ENCODE measurements at places on chromosomes 3 and 15. TPM values are rescaled to one million over a fixed set of nuclear protein-coding genes. Genes with fewer than 3 reads are reported as not detected.
A peak's percentile ranks its signal among the peaks of the same experiment; 100 is the strongest.

Gene RHOV
- total RNA-seq: 146 TPM

Gene KCNMB2
- not detected for total RNA-seq

Gene EPHA6
- total RNA-seq: 0.34 TPM

Gene KNG1
- not detected for total RNA-seq

Gene HAPLN3
- total RNA-seq: 7.6 TPM

Gene CCRL2
- 1.5 TPM for total RNA-seq

Gene ARNT2
- 5.7 TPM for total RNA-seq

Gene FBXL2
- total RNA-seq: 4.0 TPM

Gene SPTBN5
- 2.9 TPM for total RNA-seq

Gene RTP1
- total RNA-seq: not detected

Gene CYP1A2
- not detected for total RNA-seq

Gene DNAJB8
- not detected for total RNA-seq

Gene GOLGA8T
- not detected for total RNA-seq

Gene STAB1
- 5.6 TPM for total RNA-seq

Gene GPR149
- not detected for total RNA-seq

Gene KLHL40
- total RNA-seq: not detected

Gene ATP13A5
- total RNA-seq: 0.61 TPM

Gene WHAMM
- 5.3 TPM for total RNA-seq

DNA sequence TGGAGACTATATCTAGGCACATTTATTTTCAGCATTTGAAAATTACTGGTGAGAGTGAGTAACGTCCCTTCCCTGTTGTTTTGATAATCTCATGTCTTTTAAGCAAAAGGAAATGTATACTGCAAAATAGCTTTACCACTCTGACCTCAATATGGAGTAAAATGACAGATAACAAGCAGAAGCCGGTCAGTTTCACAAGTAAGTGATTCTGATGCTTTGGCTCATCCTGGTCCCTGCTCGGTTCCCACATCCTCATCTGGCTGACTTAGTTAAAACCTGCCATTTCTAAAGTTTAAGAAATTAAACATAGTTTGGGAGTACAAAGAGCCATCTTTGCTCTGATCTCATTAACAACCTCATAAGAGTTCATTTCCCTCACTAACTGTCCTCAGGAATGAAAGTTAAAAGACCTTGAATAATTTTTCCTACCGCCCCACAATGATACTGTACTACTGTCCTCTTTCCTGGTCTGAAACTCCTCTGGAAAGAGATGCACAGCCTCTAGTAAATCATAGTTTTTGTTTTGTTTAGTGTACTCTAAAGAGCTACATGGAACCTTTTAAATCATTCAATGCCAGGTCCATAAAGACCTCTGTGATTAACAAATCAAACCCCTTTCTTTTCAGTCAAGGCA, 72.3 kb upstream of the ICE2 start:
- DNase-seq: no peak

GRCh38 chr3:151926956-151927355, 53.5 kb downstream of the SUCNR1 start:
- no peak for DNase-seq

DNA sequence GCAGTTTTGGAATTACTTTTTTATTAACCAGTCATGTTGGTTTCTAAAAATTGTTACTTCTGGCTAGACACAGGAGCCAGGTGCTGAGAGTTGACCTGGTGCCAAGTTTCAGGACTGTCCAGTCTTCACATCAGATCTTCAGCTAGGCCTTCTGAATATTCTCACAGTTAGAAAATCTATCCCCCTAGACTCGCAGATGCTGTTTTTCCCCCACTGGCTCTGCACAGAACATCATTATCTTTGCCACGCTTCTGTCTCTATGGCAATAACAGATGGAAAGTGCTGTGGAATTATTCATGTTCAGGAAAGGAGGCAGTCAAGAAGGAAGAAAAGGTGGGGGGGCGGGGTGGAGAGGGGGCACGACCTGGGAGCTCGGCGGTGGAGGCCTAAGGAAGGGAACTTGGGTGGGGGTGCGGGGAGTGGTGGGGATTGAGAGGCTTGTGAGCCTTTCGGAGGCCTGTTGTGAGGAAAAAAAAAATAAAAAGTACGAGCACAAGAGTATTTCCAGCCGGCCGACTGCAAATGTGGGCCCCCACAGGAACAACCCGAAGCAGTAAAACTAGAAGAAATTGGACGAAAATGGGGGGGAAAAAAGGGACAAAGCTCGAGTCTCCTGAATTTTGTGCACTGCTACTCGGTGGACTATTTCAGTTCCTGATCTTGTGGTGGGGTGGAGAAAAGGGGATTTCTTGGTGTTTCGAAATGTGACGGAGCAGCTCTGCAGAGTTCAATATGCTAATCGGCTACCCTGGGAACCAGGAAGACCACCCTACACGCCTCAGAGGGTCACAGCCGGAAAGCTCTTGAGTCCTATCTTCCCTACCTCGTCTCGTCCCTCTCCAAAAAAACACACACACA, 1.5 kb upstream of the SKIL start:
- peak; percentile 5 for DNase-seq

- no peak for DNase-seq
Observed at GRCh38 chr3:151962352-151962751, 88.9 kb downstream of the SUCNR1 start.

- no peak for DNase-seq
Observed at GRCh38 chr3:161388855-161389254, 17.5 kb upstream of the SPTSSB start.

DNA sequence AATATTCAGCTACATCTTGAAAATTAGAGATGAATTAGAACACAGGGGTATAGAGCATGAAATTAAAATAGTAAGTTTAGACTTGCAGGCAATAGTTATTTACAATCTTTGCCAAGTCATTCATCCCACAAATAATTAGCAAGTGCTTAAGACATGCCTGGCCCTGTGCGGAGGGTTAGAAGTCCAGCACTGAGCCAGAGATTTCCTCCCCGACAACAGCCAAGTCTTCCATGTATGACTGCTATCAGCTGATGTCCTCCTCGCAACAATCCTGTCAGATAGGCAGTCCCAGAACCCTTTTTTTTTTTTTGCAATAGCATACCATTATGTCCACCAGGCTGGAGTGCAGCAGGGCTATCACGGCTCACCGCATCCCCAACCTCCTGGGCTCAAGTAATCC, 14.6 kb downstream of the SIN3A start:
- DNase-seq: no peak

- no peak for DNase-seq
Observed at GRCh38 chr3:52429779-52430415, 15.0 kb downstream of the SEMA3G start.

- DNase-seq: no peak
Observed at GRCh38 chr3:157093096-157093495, 66.9 kb downstream of the CCNL1 start.

- DNase-seq: no peak
Observed at GRCh38 chr3:180277041-180277440, 240.3 kb upstream of the PEX5L start.

GRCh38 chr3:123480428-123480827, 31.5 kb upstream of the ADCY5 start:
- DNase-seq: no peak

GRCh38 chr15:48010316-48010715, 110.5 kb upstream of the SLC24A5 start:
- DNase-seq: no peak

GRCh38 chr15:68187559-68187958, 17.6 kb downstream of the CALML4 start:
- DNase-seq: no peak

GRCh38 chr3:71489315-71489761, 94.2 kb downstream of the FOXP1 start:
- no peak for DNase-seq

GRCh38 chr3:34260271-34261000, 462.0 kb downstream of the PDCD6IP start:
- no peak for DNase-seq

DNA sequence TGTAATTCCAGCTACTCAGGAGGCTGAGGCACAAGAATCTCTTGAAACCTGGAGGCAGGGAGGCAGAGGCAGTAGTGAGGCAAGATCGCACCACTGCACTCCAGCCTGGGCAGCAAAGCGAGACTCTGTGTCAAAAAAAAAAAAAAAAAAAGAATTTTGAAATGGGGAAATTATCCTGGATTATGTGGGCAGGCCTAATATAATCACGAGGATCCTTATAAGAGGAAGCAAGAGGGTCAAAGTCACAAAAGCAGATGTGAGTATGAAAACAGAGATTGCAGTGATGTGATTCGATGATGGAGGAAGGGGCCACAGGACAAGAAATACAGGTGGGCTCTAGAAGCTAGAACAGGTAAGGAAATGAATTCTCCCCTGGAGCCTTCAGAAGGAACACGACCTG, 159.6 kb downstream of the LEKR1 start:
- DNase-seq: no peak

GRCh38 chr15:49315391-49315823, 107.6 kb upstream of the FGF7 start:
- DNase-seq: no peak

GRCh38 chr15:68274201-68274848, 3.2 kb upstream of the FEM1B start:
- DNase-seq: no peak

GRCh38 chr3:102083473-102083872, 234.2 kb downstream of the NFKBIZ start:
- no peak for DNase-seq

- no peak for DNase-seq
Observed at GRCh38 chr15:71359246-71359645, 244.0 kb downstream of the THSD4 start.

- no peak for DNase-seq
Observed at GRCh38 chr3:99561056-99561455, 77.3 kb upstream of the COL8A1 start.

GRCh38 chr3:45987368-45988291, 8.0 kb downstream of the FYCO1 start:
- no peak for DNase-seq

DNA sequence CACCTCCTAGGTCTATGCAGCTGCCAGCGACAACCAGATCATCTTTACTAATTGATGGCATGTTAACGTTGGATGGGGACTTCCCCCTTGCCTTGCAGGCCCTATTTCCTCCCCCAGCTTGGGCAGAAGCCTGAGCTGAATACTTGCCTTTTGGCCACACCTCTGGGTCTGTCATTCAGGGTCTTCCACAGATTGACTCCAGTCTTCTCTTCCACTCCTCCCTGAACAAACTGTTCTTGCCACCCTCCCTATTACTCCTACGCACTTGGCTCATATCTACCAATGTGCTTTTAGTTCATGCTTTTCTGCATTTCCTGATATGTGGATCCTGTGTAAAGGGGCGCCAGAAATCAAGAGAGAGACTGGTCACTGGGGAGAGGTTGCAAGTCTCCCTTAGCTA, 73.5 kb downstream of the DNASE1L3 start:
- DNase-seq: no peak

- DNase-seq: no peak
Observed at GRCh38 chr15:83570756-83571155, 83.2 kb upstream of the ADAMTSL3 start.

DNA sequence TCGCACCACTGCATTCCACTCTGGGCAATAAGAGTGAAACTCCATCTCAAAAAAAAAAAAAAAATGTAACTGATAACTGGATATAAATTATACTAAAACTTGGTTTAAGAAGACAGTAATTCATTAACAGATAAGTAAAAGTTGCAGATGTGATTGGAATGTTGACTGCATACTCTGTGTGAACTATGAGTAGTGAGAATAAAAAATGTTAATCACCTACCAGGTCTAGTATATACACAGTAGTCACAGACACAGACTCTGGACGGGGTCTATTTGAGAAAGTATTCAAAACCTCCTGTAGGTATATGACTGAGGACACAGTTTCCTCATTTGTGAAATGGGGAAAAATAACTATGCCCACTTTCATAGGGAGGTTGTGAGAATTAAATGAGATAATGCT, 26.0 kb downstream of the GOLM2 start:
- no peak for DNase-seq

- no peak for DNase-seq
Observed at GRCh38 chr15:82641129-82641798, 5.9 kb downstream of the CPEB1 start.

- DNase-seq: no peak
Observed at GRCh38 chr3:171239757-171240503, 213.4 kb upstream of the SLC2A2 start.

- no peak for DNase-seq
Observed at GRCh38 chr3:181328346-181328745, 338.8 kb upstream of the DNAJC19 start.

DNA sequence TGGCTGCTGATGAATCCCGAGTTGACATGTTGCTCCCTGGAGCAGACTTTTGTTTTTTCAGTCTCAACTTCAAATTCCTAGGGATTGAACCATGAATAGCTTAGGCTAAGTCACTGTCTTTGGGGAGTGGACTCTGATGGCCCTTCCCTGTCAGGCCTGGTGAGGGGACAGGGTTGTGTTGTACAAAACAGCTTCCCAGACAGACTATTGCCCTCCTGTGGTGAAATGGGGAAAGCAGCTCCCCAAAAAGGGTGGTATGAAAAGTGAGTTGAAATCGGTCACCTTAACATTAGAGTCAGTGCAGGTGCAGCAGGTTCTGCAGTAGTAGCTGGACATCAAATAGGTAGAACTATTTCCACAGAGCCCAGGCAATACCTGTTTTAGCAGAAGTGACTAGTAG, 775.6 kb downstream of the ROBO2 start:
- DNase-seq: no peak

DNA sequence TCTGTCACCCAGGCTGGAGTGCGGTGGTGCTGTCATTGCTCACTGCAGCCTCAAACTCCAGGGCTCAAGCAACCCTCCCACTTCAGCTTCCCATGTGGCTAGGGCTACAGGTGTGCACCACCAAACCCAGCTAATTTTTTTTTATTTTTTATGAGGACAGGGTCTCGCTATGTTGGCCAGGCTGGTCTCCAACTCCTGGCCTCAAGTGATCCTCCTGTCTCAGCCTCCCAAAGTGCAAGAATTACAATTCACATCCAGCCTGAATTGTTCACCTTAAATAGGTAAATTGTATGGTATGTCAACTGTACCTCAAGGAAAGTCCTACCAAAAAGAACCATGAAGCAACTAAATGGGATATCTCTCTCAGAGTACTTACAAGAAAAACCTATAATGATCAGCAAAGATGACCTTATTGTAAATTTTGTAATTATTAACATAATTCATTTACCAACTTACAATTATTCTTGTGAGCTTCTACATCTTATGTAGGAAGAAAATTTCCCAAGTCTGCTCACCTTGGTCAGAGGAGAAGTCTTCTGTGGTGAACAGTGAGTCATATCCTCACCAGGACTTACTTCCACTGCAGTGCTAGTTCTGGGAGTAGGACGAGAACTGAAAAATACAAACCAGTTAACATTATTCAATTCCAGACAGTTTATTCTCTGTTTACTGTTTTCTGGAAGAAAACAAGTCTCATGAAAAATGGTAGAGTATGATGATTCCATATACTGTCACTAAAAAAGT, 54.4 kb downstream of the ULK4 start:
- no peak for DNase-seq

DNA sequence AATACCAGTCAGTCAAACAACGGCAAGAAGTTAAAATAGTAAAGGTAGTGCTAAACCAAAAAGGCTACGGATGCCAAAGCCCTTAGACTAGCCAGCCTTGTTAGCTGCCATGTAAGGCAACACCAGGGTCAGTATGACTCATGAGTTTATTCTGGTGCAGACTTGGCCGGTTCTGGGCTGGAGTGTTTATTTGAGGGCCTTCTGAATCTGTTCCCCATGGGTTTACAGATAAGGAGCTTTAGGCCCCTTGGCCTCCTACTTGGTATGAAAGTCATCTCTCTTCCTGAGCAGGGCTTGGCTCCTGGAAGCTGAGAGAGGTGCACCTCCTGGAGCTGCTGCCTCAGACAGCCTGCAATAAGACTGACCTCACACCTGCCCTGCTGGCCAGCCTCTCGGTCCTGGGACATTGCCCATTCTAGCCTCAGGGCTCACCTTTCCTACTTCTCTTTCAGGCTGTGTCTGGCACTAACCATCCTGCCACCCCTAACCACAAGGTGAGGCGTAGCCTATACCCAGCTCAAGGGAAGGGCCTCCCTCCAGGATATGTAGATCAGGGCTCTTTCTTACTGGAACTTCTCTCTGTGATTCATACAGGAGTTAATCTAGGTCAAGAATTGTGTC, 10.4 kb upstream of the RTP1 start:
- DNase-seq: no peak

Measured in esophagus squamous epithelium (tissue), 5 donors.